Activated naive CD4-positive, alpha-beta T cell treated with anti-CD3 and anti-CD28 coated beads, Interleukin-2, amount 50 U/mL, for 16 hours (primary cell): ENCODE measurements at places on chromosomes 7 and 10.

DNA sequence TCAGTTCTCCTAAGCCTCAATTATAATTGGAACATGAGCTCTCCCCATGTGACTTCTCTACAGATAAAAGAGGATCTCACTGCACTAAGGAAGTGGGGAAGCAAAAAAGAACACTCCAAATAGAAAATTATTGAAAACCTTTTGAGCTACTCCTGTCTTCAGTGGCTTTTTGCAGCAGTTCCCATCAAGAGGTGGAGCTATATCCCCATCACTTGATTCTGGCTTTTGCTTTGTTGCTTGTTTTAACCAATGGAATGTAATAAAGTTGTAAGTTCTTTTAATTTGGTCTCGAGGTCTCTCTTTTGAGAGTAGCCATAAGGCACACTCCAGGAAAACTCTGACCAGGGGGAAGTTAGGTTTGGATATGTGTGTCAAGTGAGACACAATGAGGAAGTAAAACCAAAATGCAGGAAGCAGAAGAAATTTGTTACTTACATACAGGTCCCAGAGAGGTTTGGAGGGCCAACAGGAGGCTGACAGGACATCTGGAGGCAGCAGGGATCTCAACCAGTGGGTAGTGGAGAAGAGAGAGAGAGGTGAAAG is 569.4 kb downstream of the HTR7 start:
- DNase-seq: no peak

GRCh38 chr7:77327932-77328628 is 88.1 kb downstream of the GSAP start:
- DNase-seq: no peak

DNA sequence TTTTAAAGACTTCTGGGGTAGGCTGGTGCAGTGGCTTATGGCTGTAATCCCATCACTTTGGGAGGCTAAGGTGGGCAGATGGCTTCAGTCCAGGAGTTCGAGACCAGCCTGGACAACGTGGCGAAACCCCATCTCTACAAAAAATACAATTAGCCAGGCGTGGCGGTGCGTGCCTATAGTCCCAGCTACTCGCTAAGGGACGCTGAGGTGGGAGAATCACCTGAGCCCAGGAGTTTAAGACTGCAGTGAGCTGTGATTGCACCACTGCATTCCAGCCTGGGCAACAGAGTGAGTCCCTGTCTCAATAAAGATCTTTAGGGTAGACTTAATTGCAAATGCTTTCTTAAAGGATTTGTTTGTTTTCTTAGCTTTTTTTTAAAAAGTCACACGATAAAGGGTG is 29.3 kb downstream of the PTPN12 start:
- no peak for DNase-seq

- DNase-seq: no peak
Measured at GRCh38 chr10:130750441-130750840, 561.1 kb downstream of the TCERG1L start.

GRCh38 chr7:26681819-26682418 is 182.5 kb downstream of the SKAP2 start:
- no peak for DNase-seq

GRCh38 chr7:157310676-157311185 is 26.1 kb upstream of the DNAJB6 start:
- no peak for DNase-seq

GRCh38 chr7:50974240-50974639 is 191.5 kb upstream of the GRB10 start:
- DNase-seq: no peak

- DNase-seq: no peak
Measured at GRCh38 chr7:89401099-89401498, 605.6 kb upstream of the TEX47 start.
